ENCODE measurements at places on chromosomes 6 and 20.

DNA sequence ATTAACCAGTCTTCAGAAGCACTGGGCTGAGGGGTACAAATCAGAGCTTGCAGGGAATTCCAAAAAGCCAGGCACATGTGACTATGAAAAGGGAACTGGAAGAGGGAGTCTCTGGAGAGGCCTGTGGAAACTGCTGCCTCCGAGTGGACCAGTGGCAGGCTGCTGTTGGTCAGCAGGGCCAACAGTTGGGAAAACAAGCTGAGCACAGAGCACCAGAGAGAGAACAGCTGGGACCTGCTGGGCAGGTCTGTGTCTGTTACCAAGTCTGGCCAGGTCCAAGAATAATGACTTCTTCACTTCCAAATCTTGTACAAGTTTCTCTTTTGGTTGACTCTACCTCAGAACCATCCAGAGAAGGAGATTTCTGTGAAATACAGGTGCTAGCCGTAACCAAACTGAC, 81.4 kb downstream of the LIN28B start:
- no peak for DNase-seq

- peak; percentile 92 for DNase-seq
These were observed 102.4 kb upstream of the HIVEP1 start for GRCh38 chr6:11909696-11910132.

DNA sequence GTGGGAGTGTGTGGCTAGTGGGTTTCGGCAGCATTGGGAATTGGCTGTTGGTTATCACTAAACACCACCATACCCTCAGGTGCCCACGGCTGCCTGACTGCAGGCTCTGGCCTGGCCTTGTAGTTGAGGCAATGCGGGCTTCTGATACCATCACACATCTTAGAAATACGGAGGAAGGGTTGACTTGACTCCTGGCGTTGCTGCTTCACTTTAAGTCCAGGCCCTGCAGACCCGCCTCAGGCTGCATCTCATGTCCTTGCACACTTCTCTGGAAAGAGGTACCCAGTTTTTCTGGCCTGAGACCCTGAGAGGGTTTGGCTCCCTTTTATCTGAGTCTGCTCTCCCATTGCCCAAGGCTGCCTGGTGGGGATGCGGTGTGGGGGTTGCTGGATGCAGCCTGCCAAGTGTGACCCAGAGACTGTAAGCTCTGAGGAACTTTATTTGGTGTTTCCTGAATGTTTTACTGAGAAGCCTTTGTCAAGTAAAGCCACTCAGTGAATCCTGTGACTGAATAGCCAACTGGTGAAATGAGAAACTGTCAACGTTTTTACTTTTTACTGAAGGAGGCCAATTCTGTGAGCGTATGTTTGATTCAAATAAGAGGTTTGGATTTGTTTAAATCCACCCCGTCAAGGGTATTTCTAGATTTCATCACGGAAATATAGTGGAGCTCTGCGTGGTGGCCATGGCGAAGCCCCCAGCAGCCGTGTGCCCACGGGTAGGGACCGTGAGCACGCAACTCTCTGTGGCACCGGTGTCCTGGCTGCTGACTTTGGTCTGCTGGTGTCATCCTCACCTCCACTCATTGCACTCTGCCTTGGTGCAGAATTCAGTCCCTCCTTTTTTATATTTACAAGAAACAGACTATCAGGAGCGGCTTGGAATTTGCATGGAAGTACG, 160.1 kb downstream of the DTNBP1 start:
- DNase-seq, result no peak

- peak; percentile 13 for DNase-seq
These were observed 833.5 kb downstream of the DHX35 start for GRCh38 chr20:39795401-39796272.

DNA sequence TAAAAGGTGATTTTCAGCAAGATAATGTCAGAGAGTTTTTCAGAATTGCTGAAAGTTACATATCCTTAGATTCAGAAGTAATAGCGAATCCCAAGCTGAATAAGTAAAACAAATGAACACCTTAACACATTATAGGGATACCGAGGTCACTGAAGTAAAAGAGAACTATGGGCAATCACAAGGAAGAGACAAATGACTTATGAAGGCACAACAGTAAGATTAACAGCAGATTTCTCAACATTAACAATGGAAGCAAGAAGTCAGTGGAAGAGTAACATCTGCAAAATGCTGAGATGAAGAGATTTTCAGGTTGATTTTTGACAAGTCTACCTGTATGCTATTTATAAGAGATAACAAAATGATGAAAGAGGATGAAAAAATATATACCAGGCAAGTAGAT, 86.1 kb upstream of the EZR start:
- DNase-seq, result no peak

- no peak for DNase-seq
These were observed 48.9 kb downstream of the CLIC5 start for GRCh38 chr6:45966797-45967196.

DNA sequence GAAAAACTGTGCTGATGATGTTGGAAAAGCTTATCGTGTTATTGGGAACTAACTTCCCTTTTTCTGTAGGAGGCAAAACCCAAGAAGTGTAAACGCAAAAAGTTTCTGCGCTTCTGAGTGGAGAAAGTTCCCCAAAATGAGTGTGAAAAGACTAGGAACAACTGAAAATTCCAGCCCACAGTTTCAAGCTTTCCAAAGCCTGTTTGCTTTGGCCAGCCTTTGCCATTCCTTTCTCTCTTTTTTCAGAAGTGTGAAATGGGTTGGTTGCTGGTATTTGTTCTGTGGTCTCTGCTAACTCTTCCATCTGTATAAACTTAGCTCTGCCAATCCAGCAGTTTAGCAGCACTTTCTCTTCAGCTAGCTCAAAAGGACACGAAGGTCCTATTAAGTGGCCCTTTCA, 491.3 kb downstream of the MAFB start:
- peak; percentile 3 for DNase-seq

DNA sequence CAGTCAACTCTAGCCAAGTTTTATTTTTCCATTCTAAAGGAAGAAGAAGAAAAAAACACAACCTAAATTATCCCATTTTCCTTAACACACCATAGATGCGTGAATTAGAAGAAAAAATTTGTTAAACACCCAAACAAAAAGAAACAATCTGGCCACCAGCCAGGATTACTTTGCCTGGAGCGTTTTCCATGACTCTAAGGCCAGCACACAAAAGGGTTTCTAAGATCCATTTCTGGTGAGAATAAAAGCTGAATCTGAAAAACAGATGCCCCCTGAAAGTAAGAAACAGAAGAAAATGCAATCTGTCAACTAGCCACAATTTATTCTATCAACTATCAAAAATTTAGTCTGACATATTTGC, 267.2 kb upstream of the SULF2 start:
- DNase-seq, result peak; percentile 85

DNA sequence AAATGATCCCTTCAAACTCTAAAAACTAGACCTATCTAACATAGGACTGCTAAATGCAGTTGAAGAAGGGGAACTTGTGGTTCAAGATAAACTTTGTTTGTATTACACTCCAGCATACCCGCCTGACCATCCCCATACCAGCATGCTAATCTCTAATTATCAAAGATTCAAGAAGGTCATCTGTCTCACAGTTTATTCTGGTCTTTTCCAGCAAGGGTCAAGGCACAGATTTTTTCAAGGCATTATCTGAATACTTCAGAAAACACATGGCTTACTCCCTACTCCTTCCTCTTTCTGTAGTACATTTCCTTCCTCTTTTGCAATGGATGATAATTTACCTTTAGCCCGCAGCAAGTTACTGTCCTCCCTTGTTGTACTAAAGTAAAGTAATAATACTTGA, 174.1 kb downstream of the PKHD1 start:
- no peak for DNase-seq

DNA sequence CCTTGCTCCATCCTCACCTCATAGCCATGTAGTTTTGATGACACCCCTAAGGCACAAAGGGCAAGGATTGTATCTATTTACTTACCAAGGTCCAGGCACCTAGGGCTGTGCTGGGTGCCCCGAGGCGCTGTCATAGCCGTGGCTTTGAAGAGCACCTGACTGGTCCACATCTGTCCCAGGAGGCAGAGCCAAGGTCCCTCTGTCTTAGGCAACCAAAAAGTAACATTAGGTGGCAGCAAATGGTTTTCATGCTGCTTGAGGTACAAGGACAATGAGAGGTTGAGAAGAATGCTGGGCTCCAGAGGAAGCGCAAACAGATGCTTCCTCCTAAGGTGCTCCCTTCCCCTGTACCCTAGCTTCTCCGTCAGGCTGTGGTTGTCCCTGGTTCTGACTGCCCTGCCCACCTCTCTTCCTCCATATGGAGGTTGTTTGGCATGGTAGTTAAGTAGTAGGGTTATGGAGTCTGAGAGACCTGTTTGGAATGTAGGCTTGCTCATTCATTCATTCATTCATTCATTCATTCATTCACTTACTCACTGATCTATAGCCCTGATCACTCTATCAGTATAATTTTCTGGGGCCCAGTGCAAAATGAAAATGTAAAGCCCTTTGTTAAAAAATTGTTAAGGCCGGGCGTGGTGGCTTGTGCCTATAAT, 3.0 kb upstream of the UQCC2 start:
- DNase-seq, result no peak

DNA sequence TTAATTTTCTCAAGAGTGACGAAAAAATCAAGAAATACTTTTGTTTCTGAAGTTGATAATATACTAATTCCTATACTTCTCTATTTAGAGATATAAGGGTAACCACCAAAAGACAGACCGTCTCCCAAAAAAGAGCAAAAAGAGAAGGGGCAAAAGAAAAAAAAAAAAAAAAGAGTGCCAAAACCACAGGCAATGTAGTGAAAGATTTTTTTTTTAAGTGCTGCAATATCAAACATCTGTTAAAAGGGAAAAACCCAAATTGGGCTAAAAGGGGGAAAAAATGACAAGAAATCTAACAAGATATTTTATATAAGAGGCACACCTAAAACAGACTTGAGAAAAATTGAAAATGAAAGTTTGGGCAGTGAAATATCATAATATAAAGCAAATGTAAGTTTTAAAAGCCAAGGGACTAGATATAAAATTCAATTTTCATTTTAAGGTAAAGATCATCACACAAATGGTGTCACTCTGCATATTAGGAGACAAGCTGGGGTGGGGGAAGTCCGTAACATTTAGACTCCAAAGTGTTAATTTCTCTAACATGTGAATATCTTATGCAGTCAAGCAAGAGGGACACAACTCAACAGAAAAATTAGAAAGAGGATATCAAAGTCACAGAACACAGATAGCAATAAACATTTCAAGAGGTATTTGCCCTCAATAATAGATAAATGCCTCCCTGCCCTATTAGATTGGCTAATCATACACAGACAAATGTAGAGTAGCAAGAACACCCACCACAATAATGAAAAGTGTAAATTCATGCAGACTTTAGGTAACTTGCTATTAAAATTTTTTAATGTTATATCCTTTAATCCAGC, 9.1 kb downstream of the C6orf52 start:
- DNase-seq, result no peak

DNA sequence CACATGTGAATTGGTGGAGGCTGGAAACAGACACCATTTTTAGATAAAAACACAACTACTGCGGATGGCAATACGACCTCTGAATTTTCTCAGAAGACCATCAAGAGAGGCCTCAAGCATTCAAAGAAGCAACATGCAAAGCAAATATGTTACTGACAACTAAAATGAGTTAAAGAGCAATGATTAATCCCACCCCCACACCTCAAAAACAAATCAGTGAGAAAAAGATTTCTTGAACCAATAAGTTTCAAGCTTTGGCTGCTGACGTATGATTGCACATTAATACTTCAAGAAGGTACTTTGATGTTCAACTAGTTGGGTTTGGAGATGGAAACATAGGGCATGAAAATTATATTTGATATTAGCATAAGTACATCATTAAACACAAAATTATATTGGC, 982 bp downstream of the MMUT start:
- no peak for DNase-seq
